ENCODE measurements at places on chromosomes 3 and 15.
A peak's percentile ranks its signal among the peaks of the same experiment; 100 is the strongest.

DNA sequence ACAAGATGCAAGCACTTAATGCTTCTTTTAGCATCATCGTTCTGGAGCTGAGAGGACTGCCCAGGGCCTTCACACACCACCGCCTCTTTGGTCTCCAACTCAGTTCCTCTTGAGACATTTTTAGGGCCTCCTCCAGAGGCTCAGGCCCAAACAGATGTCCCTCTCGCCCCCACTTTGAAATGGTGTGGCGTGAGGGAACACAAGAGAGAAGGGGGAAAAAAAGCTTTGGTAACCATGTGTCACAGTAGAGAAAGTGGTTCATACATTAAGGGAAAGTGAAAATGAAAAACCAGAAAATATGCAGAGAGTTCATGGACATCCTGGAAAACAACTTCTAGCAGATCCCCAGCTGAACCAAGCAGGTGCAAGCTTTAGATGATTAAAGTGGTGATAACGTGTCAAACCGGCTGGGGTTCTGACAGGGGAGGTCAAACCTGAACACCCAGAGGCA is 33.1 kb upstream of the FOXP1 start:
- no peak for DNase-seq

- no peak for DNase-seq
These were observed 68.7 kb upstream of the MAP4 start for GRCh38 chr3:48084929-48085328.

DNA sequence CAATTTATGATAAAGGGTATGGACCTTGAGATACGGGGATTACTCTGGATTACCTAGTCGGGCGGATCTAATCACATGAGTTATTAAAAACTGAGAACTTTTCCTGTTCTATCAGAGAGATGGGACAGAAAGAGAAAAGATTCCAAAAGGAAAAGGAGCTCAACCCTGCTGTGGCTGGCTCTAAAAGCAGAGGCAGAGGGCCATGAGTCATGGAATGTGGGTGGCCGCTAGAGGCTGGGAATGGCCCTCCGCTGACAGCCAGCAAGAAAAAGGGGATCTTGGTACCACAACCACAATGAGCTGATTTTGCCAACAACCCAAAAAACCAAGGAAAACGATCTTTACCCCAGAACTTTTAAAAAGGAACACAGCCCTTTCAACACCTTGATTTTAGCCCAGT is 210.0 kb downstream of the MAGI1 start:
- peak; percentile 7 for DNase-seq

DNA sequence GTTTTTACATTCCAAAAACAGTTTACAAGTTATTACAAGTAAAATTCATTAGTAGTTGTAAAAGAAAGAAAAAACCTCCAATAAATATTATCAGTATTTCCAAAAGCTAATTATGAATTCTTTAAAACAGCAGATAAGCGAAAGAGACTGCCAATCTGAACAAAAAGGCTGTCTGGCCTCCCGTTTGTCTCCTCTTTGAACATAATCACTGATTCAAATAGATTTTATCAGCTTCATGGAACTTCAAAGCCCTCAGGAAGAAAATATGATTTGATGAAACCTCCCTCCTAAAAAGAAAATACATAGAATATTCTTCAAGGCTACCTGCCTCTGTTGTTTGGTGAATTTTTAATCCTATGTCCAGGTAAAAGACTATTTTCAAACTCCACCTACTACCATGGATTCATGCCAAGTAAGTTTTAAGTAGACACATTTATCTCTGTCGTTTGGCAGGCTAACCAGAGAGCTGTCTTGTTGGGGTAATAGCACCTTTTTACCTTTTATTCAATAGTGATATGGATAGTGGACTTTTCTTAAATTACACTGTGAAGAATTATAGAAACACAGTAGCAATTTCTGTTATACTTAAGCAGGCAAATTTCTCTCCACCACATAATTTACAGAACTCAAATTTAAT is 35.0 kb downstream of the SATB1 start:
- no peak for DNase-seq

DNA sequence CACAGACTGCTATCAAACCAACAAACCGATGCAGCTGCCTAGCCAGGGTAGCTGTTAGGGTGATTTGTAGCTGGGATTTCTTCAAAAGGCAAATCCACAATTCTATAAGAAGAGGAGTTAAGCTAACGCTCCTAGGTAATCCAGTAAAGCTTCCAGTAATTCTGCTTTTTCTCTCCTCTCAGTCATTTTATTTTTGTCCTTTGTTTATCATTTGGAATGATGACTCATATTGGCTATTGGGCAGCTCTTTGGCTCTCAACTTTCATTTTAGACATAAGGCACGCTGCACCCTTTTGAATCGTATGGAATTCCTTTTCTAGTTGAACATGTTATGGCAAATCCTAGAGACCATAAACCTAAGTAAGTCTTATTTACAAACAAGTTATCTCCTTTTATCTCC is 53.2 kb upstream of the PPARG start:
- DNase-seq = peak; percentile 72

DNA sequence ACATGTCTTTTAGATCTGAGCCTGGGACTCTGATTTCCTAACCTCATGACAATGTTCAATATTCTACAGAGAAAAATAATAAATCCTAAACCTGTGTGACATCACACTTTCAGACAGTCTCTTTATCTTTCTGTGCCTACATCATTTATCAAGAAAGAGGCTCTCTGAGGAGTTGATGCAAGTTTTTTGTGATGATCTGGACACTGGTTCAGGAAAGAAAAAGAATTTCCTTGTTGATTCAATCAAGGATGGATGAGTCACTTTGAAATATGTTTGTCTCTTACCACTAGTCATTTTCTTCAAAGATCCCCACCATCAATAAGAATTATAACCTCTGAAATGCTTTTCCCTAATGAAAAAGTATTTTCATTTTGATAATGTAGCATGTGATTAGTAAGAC is 404.6 kb downstream of the WDR72 start:
- DNase-seq = no peak

DNA sequence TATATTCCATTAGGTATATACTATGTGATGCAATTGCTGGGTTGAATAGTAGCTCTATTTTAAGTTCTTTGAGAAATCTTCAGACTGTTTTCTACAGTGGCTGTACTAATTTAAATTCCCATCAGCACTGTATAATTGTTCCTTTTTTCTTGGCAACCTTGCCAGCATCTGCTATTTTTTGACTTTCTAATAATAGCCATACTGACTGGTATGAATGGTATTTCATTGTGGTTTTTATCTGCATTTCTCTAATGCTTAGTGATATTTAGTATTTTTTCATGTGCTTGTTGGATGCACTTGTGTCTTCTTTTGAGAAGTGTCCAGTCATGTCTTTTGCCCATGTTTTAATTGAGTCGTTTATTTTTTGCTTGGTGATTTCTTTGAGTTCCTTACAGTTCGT is 145.1 kb upstream of the PLSCR5 start:
- DNase-seq = peak; percentile 52

GRCh38 chr3:56835650-56836227 is 34.0 kb upstream of the ARHGEF3 start:
- DNase-seq = peak; percentile 67

GRCh38 chr3:94024385-94024784 is 4.0 kb downstream of the STX19 start:
- DNase-seq = no peak

DNA sequence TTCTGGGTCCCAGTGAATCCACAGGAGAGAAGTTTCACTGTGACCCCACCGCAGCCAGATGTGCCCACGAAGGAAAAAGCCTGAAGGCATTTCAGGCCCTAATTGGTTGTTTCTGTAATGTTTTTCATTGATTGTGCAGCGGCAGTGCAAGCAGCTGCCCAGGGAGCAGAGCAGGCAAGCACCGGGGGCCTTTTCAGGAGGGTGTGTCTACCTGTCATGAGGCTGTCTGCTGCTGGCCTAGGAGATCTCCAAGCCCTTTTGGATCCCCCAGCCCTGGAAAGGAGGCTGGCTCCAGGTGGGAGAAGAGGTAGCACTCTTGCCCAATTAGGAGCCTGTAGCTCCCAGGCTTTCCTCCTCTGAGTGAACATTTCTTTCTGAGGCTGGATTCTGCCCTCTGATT is 108.8 kb downstream of the EPHB1 start:
- no peak for DNase-seq

DNA sequence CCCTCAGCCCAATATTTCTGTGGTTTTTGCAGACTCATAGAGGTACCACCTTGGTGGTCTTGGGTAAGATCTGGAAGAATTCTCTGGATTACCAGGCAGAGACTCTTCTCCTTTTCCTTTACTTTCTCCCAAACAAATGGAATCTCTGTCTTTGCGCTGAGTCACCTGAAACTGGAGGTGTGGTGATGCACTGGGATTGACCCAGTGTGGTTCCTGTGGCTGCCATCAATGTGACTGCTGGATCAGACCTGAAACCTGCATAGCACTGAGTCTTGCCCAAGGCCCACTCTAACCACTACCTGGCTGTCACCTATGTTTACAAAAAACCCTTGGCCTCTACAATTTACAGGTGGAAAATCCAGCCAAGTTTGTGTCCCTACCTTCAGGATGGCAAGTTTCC is 295.3 kb downstream of the RBMS3 start:
- DNase-seq = no peak

DNA sequence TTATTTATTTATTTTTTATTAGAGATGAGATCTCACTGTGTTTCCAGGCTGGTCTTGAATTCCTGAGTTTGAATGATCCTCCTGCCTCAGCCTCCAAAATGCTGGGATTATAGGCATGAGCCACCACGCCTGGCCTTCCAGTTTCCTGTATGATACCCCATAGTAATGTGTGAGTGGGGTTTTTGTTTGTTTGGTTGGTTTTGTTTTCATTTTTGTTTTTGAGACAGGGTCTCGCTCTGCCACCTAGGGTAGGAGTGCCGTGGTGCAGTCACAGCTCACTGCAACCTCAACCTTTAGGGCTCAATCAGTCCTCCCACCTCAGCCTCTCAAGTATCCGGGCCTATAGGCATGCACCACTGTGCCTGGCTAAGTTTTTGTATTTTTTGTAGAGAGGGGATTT is 30.9 kb downstream of the GOLM2 start:
- DNase-seq = no peak

- no peak for DNase-seq
These were observed 472 bp downstream of the CHST14 start for GRCh38 chr15:40471105-40471807.

- DNase-seq = no peak
These were observed 708 bp downstream of the SEC22A start for GRCh38 chr3:123202451-123202850.

DNA sequence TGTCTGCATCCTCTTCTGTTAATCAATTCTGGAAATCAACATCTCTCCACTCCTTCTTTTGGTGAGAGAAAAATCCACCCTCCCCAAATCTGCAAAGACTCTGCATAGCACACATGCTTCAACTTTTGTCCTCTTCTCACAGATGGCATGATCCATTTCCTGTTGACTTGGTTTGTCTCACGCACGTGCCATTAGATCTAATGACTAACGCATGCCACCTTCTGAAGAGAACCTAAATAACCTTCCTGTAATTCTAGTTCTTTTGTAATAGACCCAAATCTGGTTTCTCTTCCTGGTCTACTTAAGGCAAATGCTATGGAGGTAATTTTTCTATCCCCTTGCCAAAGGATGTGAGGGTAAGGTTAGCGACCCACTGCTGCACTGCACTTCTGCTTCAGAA is 51.0 kb upstream of the ATOSA start:
- peak; percentile 33 for DNase-seq

DNA sequence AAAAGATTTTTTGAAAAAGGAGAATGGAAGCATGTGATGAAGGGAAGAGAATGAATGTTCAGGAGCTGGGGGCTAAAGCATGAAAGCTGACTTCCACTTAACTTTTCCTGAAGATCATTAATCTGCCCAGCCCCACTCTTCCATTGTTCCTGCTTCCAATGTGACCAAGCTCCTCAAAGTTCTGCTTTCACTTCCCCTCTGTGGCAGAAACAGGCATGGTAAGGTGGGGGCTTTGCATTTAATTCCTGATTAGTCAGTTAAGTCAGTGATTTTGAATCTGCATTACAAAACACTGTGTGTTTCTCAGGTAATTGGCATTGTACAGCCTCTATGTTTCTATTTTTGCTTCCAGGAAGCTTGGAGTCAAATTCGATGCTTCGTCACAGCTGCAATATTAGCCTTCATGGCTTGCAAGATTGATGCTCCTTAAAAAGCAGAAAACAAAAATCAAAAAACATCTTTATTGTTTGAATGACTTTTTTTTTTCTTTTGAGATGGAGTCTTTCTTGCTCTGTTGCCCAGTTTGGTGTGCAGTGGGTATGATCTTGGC is 7.3 kb upstream of the TM6SF1 start:
- DNase-seq = no peak
